ENCODE measurements at places on chromosomes 13 and 19.

- no peak for DNase-seq
These were observed 65.7 kb downstream of the SLITRK5 start for GRCh38 chr13:87736849-87737385.

DNA sequence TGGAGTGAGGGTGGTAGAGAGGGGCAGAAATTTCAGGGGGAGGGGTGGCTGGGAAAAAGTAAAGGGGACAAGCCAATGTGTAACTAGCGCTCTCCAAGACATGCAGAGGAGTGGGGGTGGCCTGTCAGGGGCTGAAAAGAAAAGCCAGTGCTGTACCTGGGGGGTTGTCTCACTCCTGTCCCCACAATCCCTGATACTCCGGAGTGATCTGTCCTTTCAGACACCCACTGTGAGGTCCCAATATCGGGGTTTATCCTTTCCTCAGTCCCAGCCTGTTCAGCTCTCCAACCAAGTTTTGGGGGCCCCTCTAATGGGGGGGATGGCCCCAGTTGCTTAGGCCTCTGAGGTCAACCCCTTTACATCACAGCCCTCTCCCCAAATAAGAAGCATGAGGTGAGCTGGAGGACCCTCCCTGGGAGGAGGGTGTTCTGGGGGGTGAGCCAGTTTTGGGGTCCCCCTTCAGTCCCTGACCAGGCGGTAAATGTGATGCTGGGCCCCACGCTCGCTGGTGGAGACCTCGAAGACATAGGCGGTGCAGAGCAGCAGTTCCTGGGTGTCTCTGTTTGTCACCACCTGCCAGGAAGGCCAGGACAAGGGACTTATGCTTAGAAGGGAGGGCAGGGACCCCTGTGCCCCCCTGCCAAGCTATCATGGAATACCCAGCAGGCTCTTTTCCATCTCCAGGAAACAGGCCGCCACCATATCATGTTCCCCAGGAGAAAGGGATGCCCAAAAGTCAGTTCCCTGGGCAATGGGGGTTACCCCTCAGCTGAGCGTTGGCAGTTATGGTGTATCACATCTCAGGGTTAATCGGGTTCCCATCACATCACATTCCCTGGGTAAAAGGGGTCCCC is 5.9 kb downstream of the CD37 start:
- no peak for DNase-seq

DNA sequence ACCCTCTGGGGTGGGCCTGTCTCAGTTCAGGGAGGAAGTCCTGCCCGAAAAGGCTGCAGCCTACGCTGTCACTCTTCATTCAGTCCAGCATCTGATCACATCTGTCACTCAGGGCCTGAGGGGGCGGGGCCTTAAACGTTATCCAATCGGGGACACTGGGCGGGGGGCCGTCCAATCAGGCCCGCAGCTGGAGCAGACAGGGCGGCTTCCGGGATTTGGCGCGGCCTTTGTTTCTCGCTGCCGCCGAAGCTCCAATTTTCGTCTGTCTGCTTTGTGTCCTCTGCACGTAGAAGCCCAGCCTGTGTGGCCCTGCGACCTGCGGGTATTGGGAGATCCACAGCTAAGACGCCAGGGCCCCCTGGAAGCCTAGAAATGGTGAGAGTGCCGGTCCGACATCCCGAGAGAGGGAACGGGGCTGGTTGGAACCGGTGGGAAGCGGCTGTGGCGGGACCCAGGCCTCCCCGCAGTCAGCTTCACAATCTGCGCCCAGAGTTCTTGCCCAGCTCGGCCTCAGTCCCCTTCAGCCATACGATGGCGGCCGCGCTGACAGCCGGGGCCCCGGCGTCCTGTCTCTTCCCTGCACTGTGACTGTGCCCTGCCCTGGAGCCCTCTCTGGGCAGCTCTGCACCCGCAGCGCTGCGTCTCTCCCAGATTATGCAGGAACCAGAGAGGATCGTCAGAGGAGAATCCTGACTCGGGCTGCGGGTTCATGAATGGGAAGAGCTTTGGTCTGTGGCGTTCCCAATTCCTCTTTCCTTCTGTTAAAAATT is at the start of gene ZNF730:
TSS of gene ZNF730 (plus strand) at position 224 of the 770 bp plus-strand sequence. CDS start at position 373, 149 bp downstream.
- DNase-seq, result no peak

DNA sequence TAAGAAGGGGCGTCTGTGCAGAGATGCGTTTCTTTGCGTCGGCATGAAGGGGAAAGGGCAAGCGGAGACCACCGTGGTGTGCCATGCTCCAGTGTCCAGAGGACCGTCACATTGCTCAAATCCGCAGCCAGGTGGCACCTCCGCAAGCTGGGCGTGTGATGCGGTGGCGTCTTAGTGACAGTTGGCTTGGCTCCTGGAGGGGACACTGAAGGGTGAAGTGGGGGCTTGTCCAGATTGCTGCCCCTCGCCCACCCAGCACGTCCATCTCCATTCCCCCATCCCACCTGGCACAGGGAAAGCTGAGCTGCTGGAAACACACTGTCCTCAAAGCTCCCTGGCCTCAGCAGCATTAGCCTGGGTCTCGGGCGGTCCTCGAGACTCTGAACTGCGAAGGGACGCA is 135.3 kb downstream of the SOX1 start:
- no peak for DNase-seq

DNA sequence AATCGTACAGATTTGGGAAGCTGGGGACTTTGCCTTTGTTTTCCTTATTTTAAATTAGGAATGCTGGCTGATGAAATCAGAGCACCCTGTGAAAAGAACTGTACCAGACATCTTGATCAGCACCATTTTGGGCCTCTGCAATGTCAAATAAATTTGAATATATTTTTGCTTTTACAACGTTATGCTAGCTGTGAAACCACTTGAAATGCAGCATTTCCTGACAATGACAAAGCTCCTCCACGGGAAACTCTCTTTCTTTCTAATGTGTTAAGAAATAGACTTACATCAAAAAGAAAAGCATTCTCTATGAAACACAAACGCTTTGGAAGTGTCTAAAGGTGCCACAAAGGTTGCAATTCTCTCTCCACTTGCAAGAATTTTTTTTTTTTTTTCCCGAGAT is 47.1 kb upstream of the MAP3K10 start:
- DNase-seq, result no peak

DNA sequence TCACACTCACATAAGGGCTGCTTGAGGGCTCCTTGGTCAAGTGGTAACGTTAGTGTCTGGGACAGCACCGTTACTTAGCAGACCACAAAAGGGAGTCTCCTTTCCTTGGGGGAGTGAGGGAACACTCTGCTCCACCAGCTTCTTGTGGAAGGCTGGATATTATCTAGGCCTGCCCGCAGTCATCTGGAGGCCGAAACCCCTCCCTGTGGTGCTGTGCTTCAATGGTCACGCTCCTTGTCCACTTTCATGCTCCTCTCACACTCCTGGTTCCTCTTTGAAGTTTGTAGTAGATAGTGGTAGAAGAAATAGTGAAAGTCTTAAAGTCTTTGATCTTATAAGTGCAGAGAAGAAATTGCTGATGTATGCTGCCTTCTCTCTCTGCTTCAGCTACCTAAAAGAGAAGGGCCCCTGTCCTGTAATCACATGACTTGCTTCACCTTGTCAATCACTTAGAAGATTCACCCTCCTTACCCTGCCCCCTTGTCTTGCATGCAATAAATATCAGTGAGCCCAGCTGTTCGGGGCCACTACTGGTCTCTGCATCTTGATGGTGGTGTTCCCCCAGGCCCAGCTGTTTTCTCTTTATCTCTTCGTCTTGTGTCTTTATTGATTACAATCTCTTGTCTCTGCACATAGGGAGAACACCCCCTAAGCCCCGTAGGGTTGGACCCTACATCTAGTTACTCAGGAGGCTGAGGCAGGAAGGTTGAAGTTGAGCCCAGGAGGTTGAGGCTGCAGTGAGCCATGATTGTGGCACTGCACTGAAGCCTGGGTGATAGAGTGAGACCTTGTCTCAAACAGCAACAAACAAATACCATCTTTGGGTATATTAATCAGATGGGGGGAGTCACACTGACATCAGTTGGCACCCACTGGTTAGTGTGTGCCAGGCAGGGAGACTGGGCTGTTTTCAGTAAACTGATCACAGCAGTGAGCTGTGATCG is 11.6 kb upstream of the MZF1 start:
- no peak for DNase-seq

- no peak for DNase-seq
These were observed 4.2 kb downstream of the DPP9 start for GRCh38 chr19:4719499-4719866.

DNA sequence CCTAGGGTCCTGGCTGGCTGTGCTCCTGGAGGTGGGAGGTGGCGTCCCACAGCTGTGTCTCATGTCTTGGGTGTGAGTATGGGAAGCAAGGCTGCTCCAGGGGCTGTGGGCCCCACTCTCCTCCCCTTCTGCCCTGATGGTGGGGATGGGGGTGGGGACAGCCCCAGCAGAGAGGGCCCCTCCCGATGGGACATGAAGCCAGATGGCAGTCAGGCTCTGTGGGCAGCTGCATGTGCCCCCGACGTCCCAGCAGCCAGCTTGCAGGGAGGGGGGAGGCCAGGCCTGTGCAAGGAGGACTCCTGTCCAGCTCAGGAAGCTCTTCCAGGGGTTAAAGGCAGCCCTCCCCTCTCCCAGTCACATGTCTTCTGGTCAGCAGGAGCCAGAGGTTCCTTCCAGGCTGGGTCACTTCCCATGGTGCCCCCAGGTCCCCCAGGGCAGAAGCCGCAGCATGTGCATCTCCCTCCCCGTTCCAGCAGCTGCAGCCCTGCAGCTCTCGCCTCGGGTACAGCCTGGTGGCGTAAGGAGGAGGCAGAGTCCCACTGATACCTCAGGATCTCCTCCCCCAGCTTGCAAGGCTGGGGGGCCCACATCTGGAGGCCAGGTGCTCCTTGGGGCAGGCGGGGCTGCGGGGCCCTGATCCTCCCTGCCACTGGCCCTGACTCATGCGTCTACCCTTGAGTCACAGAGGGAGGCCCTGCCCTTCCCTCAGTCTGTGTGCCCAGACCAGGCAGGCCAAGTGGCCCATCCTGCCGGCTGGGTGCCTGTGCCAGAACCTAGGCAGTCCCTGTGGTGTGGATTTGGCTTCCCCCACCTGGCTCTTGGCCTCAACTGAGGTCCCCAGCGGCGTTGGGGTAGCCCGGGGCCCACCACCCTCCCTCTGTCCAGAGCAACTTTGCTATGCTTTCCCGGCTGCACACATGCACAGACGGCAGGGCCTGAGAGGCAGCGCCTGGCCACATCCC is 13.0 kb downstream of the YIPF2 start:
- no peak for DNase-seq

- DNase-seq, result no peak
These were observed 6.0 kb downstream of the SERTAD1 start for GRCh38 chr19:40419780-40420179.

- no peak for DNase-seq
These were observed 262.7 kb downstream of the DLEU7 start for GRCh38 chr13:50580684-50581305.

DNA sequence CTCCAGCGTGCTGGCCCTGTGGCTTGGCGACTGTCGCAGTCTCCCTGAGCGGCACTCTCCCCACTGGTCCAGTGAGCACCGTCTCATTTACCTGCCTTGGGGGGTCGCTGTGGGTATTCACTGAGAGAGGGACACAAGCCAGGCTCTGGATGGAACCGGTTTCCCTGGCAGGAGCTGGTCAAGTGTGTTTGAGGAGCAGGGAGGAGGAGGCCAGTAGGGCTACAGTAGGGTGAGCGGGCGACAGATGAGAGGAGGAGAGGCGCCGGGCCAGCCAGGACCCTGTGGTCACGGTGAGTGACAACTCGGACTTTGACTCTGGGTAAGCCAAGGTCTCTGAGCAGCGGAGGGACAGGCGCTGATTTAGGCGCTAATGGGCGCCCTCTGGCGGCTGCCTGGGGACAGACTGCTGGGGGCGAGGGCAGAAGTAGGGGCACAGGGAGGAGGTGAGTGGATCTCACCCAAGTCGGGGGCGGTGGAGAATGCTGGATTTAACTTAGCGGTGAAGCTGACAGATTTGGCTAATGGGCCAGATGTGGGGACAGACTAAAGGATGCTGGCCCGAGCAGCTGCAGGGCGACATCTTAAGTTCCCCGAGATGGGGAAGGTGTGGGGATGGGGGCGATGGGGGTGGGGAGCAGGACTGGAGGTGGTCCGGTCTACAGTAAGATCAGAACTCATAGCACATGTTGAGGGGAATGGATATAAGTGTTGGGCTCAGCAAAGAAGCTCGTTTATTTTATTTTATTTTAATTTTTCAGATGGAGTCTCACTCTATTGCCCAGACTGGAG is 4.7 kb upstream of the PRMT1 start:
- peak; percentile 63 for DNase-seq

GRCh38 chr19:40906512-40906911 is 24.5 kb upstream of the CYP2A7 start:
- DNase-seq, result no peak

DNA sequence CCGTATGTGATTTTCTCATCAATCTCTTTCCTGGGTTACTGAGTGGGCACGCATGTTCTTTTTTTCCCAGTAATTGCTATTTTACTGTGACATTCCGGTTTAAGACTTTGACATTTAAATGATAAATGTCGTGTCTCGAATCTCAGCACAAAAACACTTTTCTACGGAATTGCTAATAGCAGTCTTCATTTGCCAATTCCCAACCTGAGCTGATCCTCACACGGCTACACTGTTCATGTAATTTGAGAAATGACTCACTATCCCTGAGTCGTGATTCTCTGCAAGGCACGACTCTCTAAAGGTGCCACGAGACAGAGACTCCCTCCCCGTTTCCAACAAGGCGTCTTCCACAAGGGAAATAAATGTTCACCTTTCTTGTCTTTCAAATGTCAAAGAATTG is 88.7 kb upstream of the USP29 start:
- DNase-seq, result no peak

GRCh38 chr13:83547043-83547442 is 335.2 kb downstream of the SLITRK1 start:
- no peak for DNase-seq

DNA sequence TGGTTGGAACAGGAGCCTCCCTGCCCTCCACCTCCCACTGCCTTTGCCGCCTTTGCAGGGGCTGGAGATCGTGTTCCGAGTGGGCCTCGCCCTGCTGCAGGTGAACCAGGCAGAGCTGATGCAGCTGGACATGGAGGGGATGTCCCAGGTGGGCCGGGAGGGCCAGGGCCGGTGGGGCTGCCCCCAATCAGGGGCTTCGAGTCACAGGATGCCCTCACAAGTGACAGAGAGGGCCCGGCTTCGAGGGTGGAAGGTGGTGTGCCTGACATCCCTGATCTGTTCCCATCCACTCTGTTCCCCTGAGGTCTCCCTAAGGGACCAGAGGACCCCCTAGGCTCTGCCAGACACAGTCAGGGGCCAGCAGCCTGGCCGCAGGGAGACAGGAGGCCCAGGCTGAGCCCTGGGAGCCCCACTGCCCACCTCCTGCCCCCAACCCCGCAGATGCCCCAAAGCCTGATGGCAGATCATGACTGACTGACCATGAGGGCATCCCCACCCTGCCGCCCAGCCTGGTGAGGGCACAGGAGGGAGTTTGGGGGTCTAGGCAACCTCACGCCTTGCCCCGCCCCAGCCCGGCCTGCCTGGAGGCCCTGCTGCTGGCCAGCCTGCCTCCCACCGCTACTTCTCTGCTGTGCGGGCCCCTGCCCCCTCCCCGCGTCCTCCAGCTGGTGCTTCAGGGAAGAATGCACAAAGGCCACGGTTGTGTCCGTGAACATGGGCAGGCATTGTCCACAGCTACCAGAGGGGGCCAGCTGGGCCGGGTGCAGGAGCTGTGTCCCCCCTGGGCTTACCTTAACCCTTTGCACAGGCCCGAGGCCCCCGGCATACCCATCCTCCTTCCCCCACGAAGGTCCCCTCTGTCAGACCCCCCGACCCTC is 21.8 kb downstream of the EVI5L start:
- DNase-seq, result no peak
